ENCODE measurements at places on chromosomes 6 and 20.

DNA sequence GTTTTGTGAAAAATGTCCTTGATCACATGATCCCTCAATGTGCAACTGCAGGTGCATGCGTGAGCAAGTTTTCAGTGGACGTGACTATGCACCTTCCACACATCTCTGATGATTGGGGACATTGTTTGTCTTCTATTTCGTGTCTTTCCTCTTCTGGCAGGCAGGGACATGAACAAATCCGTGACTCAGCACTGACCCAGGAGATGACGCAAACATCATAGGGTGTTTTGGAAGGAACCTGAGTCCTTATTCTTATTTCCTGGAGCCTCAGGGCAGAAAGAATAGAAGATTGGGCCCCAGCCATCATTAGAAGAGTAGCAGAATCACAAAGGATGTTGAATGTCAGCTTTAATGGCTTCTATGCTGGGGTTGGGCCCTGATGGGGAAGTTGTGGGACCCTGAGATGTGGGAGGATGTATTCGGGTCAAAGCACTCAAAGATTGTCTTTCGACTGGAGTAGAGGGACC is 11.9 kb upstream of the SIRPD start:
- no peak for DNase-seq

GRCh38 chr6:122631571-122632249 is 21.5 kb downstream of the PKIB start:
- DNase-seq: no peak

DNA sequence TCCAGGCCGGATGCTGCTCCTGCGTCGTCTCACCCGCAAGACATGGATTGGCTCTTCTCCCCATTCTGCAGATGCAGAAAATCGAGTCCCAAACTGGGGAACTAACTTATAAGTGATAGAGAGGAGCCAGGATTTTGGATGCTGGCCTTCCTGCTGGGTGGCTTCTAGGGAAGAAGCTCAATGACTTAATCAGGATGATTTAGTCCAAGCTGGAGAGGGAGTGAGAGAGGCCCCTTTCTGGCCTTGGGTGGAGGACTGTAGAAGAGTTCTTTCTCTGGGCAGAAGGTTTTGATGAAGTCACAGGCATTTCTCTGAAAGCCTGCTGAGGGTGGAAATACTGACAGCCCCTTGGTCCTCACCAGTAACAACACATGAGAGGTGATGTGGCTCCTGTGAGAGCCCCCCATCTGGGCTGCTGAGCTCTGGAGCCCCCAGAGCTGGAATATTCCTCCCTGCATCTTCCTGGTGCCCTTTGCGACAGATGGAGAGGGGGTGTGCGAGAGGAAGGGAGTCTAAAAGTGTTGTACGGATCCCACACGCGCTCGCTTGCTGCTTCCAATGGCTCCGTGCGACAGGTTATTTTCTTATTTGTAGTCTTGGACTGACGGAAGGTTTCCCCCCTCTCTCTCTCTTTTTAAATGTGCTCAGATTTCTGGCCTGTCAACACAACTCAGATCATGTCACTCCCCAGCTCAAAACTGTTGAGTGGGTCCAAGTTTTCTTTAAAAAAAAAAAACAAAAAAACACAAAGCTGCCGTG is 3.5 kb downstream of the SIRPA start:
- no peak for DNase-seq

GRCh38 chr6:14321992-14322772 is 204.6 kb downstream of the CD83 start:
- no peak for DNase-seq

GRCh38 chr6:154901876-154902552 is 93.1 kb upstream of the TIAM2 start:
- DNase-seq: no peak

DNA sequence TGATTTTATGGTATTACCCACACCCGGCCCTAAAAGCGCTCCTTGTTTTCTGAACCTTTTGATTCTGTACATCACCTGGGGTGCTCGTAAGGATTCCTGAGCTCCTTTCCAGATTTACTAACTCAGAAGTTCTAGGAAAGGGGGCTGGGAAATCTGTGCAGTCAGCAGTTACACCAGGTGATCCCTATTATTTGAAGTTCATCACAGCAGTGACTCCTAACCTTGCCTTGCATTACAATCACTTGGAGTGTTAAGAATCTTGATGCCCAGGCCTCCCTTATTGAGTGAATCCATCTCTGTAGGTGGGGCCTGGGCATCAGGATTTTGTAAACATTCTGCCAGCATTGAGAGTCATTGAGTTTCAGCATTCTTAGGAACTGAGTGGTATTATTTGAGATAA is 44.7 kb downstream of the BMP6 start:
- no peak for DNase-seq

DNA sequence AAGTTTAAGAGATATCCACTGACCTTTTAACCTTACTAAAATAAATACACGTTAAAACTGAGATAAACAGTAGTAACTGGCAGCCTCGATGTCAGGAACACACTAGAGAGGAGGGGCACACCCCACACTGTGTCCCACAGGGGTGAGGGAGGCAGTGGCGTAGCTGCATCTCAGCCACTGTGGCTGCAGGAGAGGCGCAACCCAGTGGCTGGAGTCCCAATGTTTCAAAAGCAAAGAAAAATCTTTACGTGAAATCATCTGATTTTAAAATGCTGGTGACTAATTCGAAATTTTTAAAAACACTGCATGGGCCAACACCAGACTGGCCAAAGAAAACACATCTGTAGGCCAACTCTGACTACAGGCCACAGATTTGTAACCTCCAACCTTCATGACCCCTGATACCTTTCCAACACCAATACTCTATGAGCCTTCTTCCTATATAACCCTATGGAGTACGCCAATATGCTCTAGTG is 54.7 kb downstream of the TRAM2 start:
- DNase-seq: no peak

- no peak for DNase-seq
Observed at GRCh38 chr20:53691060-53691810, 97.6 kb upstream of the ZNF217 start.

GRCh38 chr6:92684386-92684785 is 735.0 kb downstream of the EPHA7 start:
- no peak for DNase-seq

GRCh38 chr6:125961117-125961516 is 4.5 kb downstream of the HINT3 start:
- no peak for DNase-seq

DNA sequence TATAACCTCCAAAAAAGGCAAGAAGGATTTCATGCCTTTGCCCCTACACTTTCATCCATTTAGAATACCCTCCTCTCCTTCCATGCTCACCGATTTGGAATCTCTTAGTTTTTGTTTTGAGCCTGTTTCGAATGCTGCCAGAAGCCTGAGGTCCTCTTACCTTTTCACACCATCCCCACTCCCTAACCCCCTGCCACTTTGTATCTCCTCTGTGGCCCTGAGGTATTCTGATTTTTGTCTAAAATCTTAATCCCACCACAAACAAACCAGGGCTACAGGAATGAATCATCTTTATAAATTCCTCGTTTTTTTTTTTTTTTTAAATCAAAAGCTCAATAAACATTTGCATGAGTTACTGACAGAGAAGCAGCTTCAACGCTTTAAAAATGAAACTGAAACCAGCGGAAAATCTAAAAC is 1.6 kb upstream of the RPS12 start:
- no peak for DNase-seq

GRCh38 chr20:23096097-23096496 is 10.0 kb upstream of the CD93 start:
- no peak for DNase-seq

DNA sequence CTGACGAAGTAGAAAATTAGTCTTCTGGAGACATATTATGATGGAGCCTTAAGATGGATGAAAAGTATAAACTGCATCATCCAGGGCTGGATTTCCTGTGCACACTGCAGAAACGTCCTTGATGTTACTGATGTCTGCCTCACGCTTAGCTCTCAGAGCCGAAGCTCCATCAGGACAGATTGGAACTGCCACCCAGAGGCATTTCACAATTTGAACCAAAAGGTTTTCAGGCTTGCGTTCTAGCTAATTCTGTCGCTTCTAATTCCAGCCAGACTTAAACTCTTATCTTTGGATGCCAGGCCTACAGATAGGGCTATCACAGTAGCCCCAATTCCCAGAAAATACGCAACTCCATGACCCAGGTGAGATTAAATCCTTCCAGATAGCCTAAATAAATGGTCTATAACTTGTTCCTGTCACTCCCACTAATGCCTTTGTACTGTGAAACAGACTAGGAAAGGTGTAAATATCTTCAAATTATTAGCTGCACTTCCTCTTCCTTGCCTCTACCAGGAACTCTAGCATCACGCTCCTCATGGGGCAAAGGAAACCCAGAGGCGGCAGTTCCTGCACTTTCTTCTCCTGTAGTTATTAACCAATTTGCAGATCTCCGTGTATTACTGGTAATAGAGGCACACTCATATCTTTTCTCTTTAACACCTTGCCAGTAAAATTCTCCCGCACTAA is 634.6 kb downstream of the PRKN start:
- no peak for DNase-seq

DNA sequence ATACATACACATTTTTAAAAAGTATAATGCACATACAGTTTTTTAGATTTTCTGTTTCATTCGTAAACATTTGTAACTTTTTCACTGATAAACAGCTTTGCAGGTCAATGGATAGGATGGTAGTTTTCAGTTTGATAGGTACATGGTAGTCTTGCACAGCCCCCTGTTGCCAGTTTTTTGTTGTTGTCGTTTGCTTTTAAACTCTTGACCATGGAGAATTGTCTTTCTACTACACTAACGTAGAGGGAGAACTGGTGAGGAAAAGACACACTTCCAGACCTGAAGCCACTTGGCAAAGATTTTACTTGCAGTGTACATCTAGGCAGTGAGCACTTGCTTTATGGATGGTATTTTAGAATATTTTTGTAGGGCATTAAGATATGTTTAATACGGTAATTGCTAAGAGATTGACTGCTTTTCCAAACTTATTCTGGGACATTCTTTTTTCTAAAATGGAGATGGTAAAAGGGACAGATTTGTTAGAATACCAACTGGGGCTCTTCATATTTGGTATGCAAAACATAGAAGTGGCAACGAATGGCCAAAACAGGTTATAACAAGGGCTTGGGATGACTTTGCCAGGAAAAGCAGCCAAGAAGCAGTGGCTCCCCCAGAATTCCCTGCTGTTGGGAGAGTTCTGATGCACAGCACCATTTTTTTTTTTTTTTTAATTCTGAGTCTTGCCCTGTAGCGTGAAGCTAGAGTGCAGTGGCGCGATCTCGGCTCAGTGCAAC is 1.5 kb downstream of the PYGB start:
- no peak for DNase-seq

GRCh38 chr6:153096792-153097191 is 34.3 kb downstream of the RGS17 start:
- peak; percentile 39 for DNase-seq

All from NCI-H1417 treated with DMSO at 0.1 percent for 48 hours (cell line).